HFF-Myc (cell line): ENCODE measurements at places on chromosomes 2 and 18.

DNA sequence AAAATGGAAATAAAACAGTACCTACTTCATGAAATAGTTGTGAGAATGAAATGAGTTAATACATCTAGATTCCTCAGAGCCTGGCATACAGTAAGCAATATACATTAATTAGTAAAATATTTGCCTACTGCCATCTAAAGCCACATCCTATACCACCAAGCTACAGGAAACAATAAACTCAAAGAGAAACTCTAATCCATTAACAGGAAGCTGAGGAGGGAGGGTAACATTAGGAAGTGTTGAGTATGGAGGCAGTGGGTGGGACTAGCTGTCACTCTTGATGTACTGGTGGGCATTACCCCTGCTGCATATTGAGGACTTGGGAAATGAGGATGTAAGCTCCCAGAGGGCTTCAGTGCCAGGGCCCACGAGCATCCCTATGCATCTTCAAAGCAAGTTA is 396.5 kb downstream of the TNS1 start:
- DNase-seq: no peak

DNA sequence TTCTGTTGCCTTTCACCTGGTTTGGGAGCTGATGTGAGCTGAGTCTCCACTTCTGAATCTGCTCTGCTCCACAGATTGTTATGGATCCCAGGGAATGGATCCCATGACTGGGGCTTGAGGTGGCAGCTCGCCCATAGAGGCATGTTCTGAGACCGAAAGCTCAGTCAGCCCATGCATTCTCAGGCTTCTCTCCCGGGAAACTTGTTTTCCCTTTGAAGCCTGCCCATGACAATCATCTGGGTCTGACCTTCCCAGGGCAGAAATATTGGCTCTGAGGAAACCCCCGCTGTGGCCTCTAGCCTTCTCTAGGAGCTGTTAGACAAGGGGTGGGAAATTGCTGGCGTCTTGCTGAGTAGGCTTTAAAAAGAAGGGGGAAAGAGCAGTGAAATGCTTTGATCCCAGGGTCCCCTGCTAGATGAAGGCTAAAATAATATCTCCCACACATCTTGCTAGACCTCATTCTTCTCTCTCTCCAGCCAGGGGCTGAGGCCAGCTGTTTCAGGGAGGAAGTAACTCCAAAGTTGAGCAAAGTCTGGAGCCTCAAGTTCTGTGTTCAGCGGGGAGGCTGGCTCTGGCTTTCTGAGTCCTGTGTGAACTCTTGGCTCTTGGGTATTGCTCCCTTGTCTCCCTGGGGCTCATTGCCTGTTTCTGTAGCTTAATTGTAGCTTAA is 2.0 kb downstream of the VAMP8 start:
- no peak for DNase-seq

DNA sequence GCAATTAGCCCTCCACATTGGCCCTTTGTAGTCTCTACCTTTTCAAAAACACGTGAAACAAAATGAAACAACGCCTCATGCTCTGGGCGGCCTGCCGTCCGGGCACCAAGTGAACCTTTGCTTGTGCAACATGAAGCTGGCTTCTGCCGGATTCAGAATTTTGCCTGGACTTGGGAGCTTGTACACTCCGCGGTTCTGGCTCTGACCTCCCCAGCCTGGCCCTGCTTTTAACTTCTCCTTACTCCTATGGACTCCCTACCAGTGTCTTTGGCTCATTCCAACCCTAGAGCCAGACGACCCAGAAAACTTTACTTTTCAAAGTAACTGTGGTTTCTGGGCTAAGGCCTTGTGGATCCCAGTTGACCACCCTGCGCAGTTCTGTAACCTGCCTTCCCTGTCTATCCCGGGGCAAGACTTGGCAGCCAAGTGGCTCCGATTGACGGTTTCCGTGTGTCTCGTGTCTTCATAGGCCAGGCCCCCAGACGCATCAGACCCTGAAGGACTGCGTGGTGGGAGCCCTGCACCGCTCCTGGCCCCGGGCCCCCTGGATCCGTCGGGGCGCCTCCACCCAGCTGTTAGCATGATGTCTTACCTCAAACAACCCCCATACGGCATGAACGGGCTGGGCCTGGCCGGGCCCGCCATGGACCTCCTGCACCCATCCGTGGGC is 1.9 kb downstream of the OTX1 start:
- DNase-seq: no peak

GRCh38 chr2:62586981-62587380 is 81.0 kb upstream of the TMEM17 start:
- DNase-seq: no peak

DNA sequence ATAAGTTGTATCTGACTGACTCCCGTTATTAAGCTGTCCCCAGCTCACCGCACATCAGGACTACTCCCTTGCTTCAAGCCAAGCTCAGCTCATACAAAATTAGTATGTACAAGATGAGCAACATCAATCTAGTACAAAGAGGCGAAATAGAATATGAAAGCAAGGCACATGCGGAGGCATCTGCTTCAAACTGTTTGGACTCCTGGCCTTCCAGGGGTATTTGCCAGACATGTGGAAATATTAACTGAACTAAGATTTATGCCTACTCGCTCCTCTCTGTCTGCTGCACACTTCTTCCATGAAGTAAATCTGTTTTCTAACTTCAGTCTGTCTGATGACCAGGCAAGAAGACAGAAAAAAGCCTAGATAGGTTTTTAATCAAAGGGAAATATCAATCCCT is 499.8 kb downstream of the PID1 start:
- no peak for DNase-seq

DNA sequence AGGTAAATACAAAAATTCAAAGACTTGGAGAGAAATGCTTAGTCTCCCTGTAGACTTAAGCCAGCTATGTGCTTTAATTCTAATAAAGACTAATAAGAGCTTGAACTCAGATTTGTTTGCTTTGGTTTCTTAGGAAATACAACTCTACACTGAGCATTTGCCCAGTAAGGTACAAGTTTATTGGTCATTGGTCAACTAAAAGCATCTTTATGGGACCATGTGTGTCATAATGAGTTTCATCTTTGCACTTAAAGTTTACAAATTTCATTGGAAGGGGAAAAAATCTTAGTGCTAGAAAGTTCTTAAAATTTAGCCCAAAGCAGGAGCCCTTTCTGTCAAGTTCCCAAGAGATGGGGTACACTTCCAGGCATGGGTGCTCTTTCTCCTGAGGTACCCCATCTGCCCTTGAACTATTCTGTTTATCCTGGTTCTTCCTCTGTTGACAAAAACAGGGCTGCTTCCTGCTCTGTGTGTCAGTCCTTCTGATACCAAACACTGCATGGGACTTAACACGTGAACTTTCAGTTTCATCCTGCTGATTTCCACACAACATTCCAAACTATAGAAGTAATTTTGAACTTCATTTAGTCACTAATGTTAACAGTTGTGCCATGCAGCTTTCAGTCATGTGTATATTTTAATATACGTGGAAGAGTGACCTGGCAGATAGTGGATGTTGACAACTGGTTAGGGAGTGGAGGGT is 200.2 kb downstream of the TPGS2 start:
- no peak for DNase-seq

DNA sequence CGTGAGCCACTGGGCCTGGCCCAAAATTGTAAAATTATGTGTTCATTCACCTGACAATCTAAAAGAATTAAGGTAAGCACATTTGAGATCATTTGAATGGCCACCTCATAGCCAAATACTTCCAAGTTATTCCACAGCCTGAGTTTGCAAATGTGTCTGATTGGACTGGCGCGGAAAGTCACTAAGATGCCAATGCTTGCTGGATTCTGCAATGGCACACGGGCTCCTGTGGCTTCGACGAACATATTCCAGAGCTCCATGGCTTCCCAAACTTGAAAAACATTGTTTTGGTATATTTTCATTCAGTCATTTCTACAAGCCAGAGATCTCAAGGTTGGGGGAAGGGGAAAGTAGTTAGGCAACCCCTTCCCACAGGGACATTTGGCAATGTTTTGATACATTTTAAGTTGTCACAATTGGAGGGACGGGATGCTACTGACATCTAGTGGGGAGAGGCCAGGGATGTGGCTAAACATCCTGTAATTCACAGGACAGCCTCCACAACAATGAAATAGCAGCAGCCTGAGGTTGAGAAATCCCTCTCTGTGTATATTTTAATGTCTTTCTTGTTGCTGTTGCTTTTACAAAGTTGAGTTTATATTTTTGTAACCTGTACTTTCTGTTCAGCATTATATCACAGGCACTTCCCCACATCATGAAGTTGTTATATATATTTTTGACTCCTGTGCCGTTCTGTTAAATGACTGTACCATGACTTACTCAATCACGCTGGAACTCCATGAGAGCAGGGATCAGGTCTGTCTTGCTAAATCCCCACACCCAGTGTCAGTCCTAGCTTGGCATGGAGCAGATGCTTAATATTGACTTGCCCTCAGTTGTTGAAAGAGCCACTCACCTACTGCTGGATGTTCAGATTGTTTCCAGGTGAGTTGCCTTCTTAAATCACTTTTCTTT is 56.9 kb downstream of the COL4A4 start:
- peak; percentile 27 for DNase-seq

DNA sequence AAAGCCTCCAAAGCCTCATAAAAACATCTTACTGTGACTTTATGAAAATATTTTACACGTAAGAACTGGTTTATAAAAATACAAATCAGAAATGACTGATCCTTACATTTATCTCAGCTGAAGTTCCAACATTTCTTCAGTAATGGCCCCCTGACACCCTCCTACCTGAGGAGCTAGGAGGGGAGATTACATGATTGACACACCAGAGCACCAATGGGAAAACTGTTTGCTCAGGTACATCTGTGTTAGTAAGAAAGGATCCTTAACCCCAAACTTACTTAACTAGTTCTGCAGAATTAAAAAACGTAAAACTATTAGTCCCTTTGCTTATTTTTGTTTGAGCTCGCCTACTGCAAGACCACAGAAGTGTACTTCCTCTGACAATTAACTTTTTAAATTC is 27.0 kb downstream of the ENOSF1 start:
- no peak for DNase-seq

GRCh38 chr2:151718247-151718646 is 16.0 kb downstream of the NEB start:
- no peak for DNase-seq

GRCh38 chr2:21944536-21944935 is 820.8 kb downstream of the TDRD15 start:
- DNase-seq: no peak

DNA sequence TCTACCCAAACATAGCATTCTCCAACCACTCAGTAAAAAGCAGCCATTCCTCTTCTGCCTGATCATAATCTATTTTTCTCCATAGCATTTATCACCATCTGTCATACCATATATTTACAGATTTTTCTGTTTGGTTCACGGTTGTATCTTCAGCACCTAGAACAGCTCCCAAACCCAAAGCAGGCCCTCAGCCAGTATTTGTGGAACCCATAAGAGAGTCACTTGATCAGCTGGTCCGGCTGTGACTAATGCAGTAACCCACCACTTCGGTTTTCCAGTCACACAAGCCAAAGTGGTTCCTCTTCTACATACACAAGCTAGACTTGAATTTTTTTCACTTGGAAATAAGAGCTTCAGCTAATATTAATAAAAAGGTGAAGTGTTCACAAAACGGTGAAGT is 511.6 kb upstream of the CELF4 start:
- no peak for DNase-seq

- no peak for DNase-seq
These were observed 185.6 kb upstream of the COPS8 start for GRCh38 chr2:236899950-236900640.

DNA sequence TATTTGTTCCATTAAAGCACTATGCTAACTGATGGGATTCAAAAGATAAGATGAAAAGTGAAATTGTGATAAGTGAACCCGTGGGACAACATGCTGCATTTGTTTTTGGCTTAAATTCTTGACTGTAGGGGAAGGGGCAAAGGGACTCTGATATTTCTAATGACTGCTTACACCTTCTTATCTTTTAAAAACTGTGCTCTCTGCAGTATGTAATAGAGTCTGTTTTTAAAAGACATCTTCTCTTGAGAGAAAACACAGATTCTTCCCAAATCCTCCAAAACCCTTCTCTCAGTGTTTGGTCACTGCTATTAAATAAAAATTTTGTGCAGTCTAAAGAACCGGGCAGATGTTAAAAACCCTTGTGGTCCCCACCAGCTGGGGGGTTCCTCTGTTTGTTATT is 327.8 kb upstream of the FANCL start:
- no peak for DNase-seq

- no peak for DNase-seq
These were observed 67.8 kb upstream of the HDAC4 start for GRCh38 chr2:239468491-239469105.

GRCh38 chr2:9196637-9197036 is 10.0 kb upstream of the ASAP2 start:
- no peak for DNase-seq

DNA sequence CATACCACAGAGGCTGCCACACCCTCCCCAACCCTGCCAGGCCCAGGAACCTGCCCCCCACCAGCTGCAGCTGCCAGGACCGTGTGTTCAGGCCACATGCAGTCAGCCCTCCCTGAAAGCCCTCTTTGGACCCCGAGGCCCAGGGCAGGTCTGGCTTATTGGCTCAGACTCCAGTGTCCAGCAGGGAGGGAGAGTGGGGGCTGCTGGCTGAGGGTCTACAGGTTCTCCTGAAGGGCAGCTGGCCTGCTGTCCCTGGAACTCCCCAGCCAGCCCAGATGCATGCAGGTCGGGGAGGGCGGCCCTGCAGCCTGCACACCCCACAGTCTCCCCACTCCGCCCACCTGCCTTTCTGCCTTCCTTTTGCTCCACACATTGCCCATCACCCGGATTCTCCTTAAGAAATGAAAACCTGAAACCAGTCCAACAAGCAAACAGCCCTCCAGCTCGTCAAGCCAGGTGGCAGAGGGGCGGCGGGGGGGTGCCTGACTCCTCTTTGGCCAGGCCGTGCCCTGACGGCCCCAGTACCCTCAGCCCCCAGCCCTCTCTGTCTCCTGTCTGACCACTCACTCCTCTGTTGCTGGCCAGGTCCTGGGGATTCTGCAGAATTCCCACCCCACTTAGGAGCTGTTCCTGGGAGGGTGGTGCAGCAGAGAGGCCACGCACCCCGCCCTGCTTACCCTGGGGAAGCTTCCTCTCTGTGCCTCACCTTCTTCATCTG is 18.0 kb downstream of the GPR35 start:
- no peak for DNase-seq
